ENCODE measurements at places on chromosomes 7 and 10.

DNA sequence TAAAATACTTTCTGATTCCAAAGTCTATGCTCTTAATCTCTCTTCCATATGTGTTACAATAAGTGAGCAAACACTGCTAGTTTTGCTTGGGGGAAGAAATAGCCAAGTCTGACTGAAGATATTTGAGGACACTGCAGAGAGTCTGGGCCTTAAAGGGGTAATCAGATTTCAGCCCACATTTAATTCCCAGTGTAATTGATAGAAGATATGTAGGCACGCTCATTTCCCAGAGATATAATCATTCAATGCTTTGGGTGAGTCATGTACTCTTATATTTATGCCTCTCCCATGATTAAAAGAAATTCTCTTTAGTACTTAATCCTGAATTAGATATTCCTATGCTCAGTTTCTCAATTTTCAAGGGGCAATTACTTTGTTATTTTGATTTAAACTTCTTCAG lies 178.1 kb upstream of the POM121L12 start:
- no peak for DNase-seq

DNA sequence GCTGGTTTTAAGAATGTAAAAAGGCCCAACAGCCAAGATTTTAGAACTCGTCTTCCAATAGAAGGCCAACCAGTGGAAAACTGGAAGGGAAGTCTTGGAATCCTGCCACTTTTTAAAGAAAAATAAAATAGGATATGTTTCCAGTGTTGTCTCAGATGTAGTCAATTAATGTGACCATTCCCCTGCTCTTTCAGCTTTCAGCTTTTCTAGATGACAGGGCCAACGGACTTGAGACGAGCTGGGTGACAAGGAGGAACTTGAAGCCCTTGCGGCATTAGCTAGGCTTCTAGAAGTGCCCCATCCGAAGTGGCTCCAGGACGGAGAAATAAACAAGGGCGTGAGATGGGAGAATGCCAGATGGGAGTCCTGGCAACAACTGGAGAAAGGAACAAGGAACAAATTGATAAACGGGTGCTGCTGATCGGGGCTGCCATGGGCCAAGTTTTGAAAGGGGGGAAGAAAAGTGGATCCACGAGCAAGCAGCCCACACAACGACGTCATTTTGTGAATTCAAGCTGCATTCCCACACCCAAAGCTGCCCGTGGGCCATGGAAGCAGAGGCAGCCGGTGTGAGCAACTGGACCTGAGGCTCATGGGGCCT lies 42.3 kb downstream of the CTBP2 start:
- no peak for DNase-seq

- no peak for DNase-seq
Observed at GRCh38 chr7:157730614-157731013, 393.8 kb downstream of the DNAJB6 start.

- no peak for DNase-seq
Observed at GRCh38 chr10:114073395-114074186, 29.9 kb downstream of the ADRB1 start.

GRCh38 chr10:11515596-11516430 lies 95.6 kb downstream of the USP6NL start:
- DNase-seq: peak; percentile 66

DNA sequence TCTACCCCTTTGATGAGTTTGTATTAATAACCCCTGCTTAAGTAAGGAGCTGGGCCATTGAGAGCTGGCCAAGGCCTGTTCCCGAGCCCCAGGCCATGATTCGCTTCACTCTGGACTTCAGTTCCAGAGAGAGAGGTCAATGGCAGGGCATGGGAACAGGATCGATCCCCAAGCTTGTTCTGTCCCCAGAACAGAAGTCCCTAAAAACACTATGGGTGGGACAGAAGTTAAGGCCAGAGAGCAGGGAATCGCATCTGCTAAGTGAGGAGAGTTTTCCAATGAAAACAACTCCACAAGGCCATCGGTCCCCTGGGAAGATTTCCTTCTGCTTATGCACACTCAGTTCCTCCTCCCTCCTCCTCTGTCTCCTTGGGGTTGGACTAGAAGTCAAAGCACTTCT lies 159.6 kb downstream of the LSM5 start:
- no peak for DNase-seq

- peak; percentile 32 for DNase-seq
Observed at GRCh38 chr10:15068802-15069201, 19.8 kb downstream of the ACBD7 start.

DNA sequence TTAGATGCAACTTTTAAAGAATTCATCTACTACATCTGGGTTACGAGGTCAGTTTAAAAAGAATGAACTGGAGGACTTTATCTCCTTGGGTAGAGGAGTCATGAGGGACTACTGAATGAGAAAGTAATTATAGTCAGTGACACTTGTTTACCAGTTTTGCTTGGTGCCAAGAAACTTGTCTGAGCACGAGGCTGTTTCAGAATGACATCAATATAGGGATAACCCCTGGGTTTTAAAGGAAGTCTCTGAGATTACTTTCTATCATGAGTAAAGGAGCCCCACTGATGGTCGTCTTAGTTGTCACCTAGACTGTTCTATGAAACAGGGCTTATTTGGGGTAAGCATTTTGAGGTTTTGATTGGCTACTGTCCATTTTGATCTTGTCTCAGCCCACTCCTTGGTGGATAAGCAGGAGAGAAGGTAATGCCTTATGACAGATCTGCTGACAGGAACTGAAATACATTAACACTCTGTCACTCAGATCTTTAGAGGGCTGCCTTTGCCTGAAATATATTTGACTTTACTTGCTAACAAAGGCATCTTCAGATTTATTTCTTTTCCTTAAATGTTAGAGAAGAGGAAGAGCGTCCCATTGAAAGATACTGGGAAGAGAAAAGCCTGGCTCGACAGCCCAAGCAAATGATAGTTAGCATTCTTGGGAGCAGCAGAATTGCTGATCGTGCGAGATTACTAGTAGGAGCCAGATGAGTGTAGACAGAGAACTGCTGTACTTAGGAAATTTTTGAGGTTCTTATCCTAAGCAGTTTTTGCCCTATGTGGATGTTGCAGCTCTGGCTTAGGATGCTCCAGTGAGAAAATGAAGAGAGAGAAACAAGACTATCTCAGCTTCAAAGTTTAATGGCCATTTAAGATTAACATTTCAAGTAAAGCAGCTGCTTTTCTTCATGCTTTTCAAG lies 299.2 kb upstream of the LRGUK start:
- DNase-seq: no peak

DNA sequence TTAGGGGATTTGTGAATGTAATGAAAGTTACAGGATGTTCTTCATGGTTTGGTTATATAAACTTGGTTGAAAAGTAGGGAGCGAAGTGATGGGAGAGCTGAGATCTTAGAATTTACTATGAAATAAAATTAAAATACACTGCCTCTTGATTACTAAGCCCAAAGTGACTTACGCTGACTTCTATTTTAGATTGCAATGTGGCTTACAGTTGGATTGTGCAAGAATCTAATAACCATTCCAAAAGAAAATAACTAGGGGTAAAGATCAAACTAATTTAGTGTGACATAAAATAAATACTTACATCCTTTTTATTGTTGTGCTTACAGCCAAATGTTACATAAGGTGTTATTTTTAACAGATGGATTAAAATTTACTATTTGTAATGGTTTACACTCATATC lies 15.3 kb downstream of the WNT16 start:
- DNase-seq: no peak

GRCh38 chr7:18212758-18213157 lies 185.1 kb upstream of the PRPS1L1 start:
- peak; percentile 86 for DNase-seq

- DNase-seq: no peak
Observed at GRCh38 chr10:71436268-71437125, 39.8 kb downstream of the CDH23 start.

DNA sequence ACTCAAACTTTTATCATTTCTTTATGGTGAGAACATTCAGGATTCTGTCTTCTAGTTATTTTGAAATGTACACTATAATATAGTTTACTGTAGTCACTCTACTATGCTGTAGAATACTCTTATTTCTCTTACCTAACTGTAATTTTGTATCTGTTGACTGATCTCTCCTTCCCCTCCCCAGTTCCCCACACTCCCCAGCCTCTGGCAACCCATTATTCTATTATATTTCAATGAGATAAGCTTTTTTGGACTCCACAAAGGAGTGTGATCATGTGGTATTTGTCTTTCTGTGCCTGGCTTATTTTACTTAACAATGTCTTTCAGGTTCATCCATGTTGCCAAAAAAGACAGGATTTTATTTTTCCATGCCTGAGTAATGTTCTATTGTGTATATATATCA lies 71.4 kb upstream of the DYNC1I1 start:
- DNase-seq: no peak

All from fibroblast of upper back skin (primary cell).